ENCODE measurements at places on chromosomes 3 and 15. TPM values are rescaled to one million over a fixed set of nuclear protein-coding genes. Genes with fewer than 3 reads are reported as not detected.

PLA2G4F gene
- not detected for total RNA-seq

GANC gene
- total RNA-seq: 16.1 TPM

PTPRG gene
- total RNA-seq: 15.7 TPM

GREM1 gene
- not detected for total RNA-seq

TIGIT gene
- total RNA-seq: not detected

AEN gene
- 23.9 TPM for total RNA-seq

TP63 gene
- total RNA-seq: 1.7 TPM

- peak; percentile 77 for DNase-seq
Observed at GRCh38 chr3:64163755-64164148, 61.5 kb downstream of the PRICKLE2 start.

DNA sequence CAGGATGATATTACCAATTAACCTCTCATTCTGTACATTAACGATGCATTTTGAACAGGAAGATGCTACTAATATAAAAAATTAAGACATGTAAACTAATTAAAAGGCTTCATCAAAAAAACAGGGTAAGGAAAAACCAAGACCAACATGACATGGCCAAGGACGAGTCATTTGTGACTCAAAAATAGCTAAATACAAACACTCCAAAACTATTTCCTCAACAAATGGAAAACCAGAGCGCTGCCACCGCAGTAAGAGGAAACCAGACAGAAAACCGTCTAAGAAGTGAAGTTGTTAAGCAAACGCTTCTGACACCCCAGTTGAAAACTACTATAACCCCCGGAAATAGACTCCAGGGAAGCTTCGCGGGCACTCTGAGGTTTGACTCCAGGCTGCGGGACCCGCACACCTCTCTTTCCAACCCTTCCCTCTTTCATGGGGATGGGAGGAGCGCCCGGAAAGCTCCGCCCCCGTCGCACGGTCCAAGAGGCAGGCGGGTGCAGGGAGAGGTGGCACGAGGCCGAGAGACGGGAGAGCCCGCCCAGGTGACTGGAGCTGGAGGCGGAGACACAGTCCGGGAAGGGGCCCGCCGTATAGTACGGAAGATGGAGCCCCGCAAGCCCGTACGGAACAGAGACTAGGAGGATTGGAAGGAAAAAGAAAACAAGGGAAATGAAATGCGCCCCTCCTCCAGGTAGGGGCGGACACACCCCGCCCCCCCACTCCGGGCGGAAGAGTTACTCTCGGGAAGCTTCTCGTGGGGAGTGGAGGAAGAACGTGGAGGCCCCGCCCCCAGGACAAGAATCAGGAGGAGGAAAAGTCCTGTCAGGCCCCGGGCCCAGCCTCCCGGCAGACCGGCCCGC is 708 bp downstream of the DCAF1 start:
- peak; percentile 81 for DNase-seq

DNA sequence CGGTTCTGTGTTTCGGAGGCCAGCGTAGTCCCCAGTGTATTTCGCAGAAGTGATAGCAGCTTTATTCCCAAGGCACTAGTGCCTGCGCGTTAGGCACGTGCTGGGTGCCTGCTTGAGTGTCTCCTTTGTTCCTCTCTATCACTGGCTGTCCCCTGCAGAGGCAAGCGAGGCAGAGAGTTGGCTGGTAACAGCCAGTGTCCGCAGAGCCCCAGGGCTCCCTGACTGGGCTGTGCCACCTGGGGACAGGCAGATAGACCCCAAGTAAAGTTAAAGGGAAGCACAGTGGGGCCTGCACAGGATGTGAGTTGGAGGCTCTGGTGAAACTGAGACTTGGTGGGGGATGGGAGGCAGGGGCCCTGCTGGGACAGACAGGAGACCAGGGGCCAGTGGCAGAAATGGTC is 50.7 kb downstream of the APBA2 start:
- DNase-seq: no peak

- DNase-seq: no peak
Observed at GRCh38 chr3:58084788-58085543, 76.7 kb downstream of the FLNB start.

DNA sequence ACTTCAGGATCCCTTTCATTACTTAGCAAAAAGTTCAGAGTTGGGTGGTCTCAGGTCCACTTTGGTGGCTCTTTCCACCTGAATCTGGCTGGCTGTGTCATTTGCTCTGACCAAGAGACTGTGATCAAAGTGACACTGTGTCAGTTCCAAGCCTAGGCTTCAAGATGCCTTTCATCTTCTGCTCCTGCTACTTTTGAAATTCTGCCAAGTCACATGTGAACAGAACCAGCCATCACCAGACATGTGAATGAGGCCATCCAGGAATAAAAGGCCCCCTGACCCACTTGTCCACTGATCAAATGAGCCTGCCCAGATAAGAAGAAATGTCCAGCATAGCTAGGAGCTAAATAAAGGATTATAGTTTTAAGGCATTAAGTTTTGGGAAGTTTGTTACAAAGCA is 132.2 kb downstream of the OSBPL10 start:
- DNase-seq: no peak

GRCh38 chr3:52430416-52430810 is 14.5 kb downstream of the SEMA3G start:
- no peak for DNase-seq

DNA sequence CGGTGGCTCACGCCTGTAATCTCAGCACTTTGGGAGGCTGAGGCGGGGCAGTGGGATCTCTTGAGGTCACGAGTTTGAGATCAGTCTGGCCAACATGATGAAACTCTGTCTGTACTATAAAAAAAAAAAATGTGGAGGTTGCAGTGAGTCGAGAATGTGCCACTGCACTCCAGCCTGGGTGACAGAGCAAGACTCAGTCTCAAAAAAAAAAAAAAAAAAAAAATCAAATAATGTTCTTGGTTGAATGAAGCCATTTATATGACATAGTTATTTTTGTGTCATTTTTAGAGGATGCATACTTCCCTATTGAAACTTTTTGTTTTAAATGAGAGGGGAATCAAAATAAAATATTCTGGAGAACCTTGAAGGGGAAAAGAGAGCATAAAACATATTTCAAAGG is 3.1 kb downstream of the HMCES start:
- no peak for DNase-seq

DNA sequence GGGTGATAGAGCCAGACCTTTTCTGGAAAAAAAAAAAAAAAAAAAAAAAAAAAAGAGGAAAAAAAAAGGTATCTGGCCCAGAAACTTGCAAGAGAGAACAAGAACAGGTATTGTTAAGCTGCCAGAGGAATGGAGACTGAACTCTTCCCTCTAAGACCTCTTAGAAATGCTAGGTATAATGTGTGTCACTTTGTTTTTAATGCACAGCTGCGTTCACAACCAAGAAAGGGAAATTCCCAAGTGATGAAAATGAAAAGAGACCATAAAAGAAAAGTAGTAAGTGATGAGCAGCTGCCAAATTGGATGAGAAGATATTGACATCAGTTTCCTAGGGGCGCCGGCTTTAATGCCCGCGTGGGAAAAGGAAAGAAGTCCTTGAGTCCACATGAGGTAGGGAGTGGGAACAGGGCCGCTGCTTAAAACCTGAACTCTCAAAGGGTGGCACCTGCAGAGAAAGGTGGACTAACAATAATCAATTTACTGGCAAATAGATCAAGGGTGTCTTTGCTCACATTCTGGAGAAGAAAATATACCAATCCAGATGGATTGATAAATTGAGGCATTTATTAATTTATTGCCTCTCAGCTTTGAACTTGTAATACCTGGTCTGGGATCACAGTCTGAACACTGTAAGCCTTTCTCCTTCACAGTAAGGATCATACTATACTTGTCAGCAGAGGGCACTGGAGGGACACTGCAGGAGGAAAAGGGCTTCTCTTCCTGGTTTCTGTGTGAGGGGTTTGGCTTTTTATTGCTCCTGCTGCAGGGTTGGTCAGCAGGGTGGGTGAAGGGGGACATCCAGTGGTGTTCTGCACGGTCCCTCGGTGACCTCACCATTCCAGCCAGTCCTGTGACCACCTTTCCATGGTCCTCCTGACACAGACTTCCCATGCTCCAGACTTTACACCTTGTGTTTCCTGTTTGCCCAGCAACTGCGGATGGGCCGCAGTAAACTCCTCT is 131.6 kb downstream of the AQP9 start:
- DNase-seq: peak; percentile 67

DNA sequence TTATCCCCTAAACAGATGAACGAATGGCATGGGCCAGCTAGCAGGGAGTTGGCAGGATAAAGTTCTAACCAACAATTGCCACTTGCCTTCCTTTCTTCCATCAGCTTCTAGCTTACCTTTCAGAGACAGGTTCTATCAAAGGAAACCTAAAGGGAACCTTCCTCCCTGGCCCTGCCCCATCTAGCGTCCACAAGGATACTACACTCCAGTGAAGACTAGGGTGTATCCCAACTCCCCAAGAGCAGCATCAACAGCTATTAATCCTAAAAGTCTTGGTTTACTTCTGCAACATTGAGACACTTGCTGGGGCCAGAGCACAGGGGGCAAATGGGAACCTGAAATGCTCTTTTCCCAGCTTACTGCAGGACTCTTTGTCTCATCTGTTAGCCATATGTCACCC is 37.0 kb upstream of the TMC3 start:
- DNase-seq: no peak

DNA sequence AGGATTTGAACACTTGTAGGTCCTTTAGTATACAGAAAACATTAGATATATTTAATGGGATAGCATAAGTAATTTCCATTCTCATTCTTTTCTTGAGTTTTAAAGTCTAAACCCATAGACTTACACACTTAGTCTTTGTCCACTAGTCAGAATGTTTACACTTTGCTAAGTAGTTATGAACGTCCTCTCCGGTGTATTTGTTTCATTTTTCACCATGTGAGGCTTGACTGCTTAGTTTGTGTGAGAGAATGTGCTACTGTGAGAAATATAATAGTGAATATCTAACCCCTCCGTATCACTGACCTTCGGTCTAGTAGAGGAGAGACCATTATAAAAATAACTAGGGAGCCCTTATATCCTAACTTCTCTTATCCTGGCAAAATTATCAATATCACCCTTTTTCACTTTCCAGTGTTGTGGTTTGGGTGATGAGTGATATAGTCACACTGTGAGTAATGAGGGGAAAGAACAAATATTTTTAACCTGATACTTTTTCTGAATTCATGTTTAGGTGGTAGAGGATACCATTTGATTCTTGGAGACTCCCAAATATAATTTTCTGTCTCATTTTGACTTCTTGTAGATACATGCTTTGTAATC is 122.4 kb downstream of the UBE2E2 start:
- no peak for DNase-seq

DNA sequence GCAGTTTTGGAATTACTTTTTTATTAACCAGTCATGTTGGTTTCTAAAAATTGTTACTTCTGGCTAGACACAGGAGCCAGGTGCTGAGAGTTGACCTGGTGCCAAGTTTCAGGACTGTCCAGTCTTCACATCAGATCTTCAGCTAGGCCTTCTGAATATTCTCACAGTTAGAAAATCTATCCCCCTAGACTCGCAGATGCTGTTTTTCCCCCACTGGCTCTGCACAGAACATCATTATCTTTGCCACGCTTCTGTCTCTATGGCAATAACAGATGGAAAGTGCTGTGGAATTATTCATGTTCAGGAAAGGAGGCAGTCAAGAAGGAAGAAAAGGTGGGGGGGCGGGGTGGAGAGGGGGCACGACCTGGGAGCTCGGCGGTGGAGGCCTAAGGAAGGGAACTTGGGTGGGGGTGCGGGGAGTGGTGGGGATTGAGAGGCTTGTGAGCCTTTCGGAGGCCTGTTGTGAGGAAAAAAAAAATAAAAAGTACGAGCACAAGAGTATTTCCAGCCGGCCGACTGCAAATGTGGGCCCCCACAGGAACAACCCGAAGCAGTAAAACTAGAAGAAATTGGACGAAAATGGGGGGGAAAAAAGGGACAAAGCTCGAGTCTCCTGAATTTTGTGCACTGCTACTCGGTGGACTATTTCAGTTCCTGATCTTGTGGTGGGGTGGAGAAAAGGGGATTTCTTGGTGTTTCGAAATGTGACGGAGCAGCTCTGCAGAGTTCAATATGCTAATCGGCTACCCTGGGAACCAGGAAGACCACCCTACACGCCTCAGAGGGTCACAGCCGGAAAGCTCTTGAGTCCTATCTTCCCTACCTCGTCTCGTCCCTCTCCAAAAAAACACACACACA is 1.5 kb upstream of the SKIL start:
- DNase-seq: peak; percentile 18

All from H4 (cell line).